ENCODE measurements at places on chromosomes 5 and 9. TPM values are rescaled to one million over a fixed set of nuclear protein-coding genes. Genes with fewer than 3 reads are reported as not detected.

- no peak for DNase-seq
Measured at GRCh38 chr9:20642045-20642444, 19.7 kb upstream of the MLLT3 start.

- no peak for DNase-seq
Measured at GRCh38 chr5:151483647-151484046, 36.2 kb downstream of the SLC36A1 start.

GRCh38 chr9:99850736-99851499 lies 29.2 kb downstream of the NR4A3 start:
- no peak for DNase-seq

DNA sequence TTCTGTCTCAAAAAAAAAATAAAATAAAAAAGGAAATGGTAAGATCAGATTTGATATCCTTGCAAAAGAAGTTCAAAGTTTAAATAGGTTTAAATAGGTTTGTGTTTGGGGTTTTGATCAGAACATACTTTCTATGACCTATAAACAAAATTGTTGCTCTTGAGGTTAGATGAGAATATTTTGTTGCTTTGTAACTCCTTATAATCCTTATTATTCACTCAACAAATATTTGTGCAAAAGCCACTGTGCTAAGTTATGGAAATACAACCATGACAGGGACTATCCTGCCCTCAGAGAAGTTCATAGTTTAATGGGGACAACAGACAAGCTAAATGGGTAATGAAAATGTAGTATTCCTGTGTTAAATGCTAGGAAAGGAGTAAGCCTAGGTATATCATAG lies 71.5 kb downstream of the INVS start:
- DNase-seq, result no peak

DNA sequence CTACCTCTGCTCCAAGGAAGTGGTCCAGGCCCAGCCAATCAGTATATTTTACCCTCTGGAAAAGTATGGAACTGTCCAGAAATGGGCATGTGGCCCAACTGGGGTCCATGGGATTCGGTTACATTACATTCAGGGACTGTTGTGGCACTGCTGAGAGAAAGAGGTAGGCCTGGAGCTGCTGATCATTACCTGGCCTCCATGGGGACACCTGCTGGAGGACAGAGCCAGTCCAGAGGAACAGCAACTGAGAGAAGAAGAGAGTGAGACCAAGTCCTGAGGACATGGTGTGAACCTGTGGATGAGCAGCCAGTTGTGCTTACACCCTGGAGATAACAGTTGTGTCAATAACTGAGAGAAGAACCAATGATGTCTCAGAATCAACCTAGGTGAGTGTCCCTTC lies 48.2 kb downstream of the HMHB1 start:
- DNase-seq, result no peak

- DNase-seq, result no peak
Measured at GRCh38 chr9:89249001-89249400, 62.0 kb upstream of the CKS2 start.

DNA sequence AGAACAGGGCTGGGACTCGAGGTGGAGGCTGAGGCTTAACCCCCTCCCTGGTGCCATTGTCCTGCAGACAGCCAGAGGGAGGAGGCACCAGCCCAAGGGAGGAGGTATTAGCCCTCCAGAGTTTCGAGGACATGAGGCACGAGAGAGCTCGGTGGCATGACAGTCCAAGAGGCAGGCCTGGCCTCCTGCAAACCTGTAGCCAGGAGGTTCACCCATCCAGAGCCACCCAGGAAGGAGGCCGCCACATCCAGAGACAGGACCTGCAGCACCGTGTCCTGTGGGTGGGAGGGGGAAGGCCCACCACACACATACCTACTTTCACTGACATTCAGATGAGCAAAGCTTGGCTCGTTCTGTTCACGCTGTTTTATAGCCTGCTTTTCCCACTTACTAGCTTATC lies 75.2 kb upstream of the ADAMTS2 start:
- no peak for DNase-seq

- no peak for DNase-seq
Measured at GRCh38 chr5:102561894-102562760, 63.3 kb upstream of the SLCO6A1 start.

DNA sequence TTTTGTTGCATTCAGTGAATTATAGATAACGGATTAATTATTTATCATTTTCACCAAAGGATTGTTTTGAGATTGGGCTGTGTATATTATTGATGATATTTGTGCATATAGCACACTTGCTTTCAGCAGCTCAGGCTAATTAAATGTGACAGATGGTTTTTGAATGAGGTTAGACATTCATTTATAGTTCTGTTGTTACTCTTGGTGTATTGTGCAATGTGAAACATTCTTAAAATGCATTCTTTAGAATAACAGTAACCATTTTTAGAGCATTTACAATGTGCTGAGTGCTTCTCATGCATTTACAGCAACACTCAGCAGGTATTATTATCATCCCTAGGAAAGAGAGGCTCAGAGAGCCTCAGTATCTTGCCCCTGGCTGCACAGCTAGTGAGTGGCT lies 23.8 kb downstream of the NANS start:
- no peak for DNase-seq

PDE6A gene
- not detected for total RNA-seq

ANKRD18A gene
- total RNA-seq, result 2.8 TPM

SLC1A3 gene
- 61.1 TPM for total RNA-seq

ENTPD8 gene
- 0.10 TPM for total RNA-seq

DIRAS2 gene
- total RNA-seq, result 1.9 TPM

PRSS3 gene
- total RNA-seq, result 6.9 TPM

BTNL8 gene
- 0.49 TPM for total RNA-seq

CAVIN4 gene
- 39.9 TPM for total RNA-seq
